ENCODE measurements at places on chromosomes 1 and 21. TPM values are rescaled to one million over a fixed set of nuclear protein-coding genes. Genes with fewer than 3 reads are reported as not detected.

CLEC20A gene
- total RNA-seq, result not detected

DNASE2B gene
- total RNA-seq, result not detected

PGBD5 gene
- 0.52 TPM for total RNA-seq

DNA sequence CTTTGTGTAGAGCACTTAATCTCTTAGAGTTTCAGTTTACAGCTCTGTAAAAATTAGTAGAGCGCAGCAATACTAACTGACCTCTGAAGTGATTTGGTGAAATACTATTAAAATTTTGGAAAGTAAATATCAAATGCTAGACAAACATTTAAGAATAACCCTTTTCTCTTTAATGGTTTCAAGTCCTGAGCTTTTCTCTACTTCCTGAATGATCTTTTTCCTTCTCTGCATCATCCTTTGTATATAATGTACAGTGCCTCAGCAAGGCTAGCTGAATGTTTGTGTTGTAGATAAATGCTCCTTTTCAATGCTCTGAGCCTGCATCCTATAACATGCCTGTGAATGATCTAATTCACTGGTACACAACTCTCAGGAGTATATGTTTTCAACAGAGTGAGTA lies 272.9 kb downstream of the ADGRL2 start:
- no peak for ATAC-seq
- H3K27ac ChIP-seq, result no peak overlapping the region
- no peaks in the 10 kb centered on the region for H3K27me3 ChIP-seq
- H3K36me3 ChIP-seq, result no peaks in the 10 kb centered on the region

DNA sequence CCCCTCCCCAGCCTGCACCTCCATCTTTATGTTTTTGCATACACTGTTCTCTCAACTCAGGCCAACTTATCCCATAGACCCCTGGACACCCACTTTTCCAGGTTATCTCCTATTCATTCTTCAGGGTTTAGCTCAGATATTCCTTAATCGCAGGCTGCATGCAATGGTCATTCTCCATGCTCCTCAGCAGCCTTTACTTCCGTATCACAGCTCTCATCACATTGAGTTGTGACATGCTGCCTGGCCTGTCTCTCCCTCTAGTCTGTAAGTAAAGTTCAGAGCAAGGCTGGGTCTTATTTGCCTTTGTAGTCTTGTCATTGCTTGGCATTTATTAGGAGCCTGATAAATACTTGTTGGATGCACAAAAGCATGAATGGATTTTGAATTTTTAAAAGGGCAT lies 6.9 kb downstream of the DNAJC6 start:
- H3K4me1 ChIP-seq, result no peaks in the 10 kb centered on the region
- no peak overlapping the region for H3K4me3 ChIP-seq
- H3K36me3 ChIP-seq, result no peaks in the 10 kb centered on the region
- no peak overlapping the region for H3K27ac ChIP-seq
- peaks cover 10% of the 10 kb centered on the region for H3K27me3 ChIP-seq
- ATAC-seq, result no peak

DNA sequence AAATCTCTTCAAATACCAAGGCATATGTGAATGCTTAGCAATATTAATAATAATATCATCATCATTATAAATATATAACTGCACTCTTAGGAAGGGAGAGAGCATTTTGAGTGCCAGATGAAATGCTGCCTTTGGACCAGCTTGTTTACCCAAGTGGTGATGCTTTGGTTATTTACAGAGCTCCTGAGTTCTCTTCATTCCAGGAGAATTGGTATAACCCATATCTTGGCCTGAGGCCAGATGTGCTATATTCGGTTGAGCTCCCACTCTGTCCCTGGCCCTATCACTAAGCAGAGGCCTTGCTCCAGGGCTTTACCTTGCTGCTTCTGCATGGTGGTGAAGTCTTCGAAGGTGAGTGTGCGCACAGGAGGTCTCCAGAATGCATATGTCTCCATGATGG lies 89.4 kb downstream of the TBX15 start:
- no peaks in the 10 kb centered on the region for H3K4me1 ChIP-seq
- no peak overlapping the region for H3K27ac ChIP-seq
- no peak for ATAC-seq
- H3K36me3 ChIP-seq, result no peaks in the 10 kb centered on the region
- H3K4me3 ChIP-seq, result no peak overlapping the region

DNA sequence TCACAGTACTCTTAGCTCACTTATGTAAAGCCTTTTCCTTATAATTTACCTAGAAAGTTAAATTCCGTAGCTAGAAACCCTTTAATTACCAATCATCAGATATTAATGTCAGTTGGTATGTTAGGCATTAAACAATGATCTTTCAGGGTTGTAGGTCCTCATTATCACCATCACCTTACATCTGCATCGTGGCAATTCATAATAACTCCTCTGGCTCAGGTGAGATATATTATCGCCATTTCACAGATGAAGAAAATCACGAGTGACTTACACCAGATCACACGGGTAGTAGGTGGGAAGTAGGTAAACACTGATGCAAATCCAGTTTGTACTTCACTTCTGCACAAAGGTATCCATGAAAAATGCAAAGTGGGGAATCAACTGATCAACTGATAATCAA lies 639 bp downstream of the NUP133 start:
- peak overlapping the region; percentile 83 for H3K4me3 ChIP-seq
- peaks cover 29% of the 10 kb centered on the region for H3K36me3 ChIP-seq
- no peak for ATAC-seq
- peaks cover 12% of the 10 kb centered on the region for H3K4me1 ChIP-seq
- peak overlapping the region; percentile 87 for H3K27ac ChIP-seq

GRCh38 chr1:224939844-224940425 lies 10.5 kb downstream of the DNAH14 start:
- peak; percentile 7 for ATAC-seq
- no peak overlapping the region for H3K27ac ChIP-seq
- H3K36me3 ChIP-seq, result no peaks in the 10 kb centered on the region
- H3K4me1 ChIP-seq, result no peaks in the 10 kb centered on the region

DNA sequence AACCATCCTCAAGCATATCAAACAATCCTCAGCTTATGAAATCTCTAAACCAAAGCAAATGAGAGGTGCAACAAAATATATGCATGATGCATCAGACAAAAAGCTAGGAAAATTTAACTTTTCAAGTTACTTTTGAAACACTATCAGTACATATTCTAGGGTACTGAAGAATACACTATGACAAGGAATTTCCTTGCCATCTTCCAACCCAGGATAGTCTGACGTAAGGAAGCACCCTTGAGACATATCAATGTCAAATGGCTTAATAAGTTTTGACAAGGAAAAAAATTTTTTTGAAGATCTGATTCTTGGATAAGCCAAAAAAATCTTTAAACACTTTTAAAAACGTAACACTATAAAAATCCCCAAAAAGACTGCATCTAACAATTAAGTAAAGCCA lies 64.9 kb downstream of the KIFAP3 start:
- peaks cover 30% of the 10 kb centered on the region for H3K36me3 ChIP-seq
- H3K27me3 ChIP-seq, result no peaks in the 10 kb centered on the region
- H3K4me3 ChIP-seq, result no peak overlapping the region
- no peaks in the 10 kb centered on the region for H3K4me1 ChIP-seq

DNA sequence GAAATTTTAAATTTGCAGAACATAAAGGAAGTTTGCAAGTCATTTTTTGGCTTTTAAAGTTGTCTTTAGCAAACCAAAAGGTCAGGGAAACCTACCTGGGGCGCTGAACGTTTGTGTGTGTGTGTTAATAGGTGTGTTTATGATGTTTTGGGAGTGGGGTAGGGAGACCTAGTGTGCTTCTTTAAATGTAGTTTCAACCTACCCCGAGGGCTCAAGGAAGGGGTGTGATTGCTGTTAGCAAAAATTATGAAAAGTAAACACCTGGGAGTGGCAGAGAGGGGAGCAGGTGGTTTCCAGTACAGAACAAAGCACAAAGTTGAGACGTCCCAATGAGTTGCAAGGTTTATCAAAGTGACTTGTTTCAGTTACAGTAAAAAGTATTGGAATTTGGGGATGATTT lies 58.7 kb upstream of the WDR26 start:
- H3K36me3 ChIP-seq, result no peaks in the 10 kb centered on the region
- ATAC-seq, result no peak
- H3K4me1 ChIP-seq, result peaks cover 13% of the 10 kb centered on the region
- no peak overlapping the region for H3K4me3 ChIP-seq
- H3K27ac ChIP-seq, result no peak overlapping the region
- peaks cover 3% of the 10 kb centered on the region for H3K27me3 ChIP-seq
